ENCODE measurements at places on chromosomes 2 and 18.

GRCh38 chr2:64937687-64938491, 51.3 kb upstream of the SLC1A4 start:
- DNase-seq, result no peak

GRCh38 chr18:44536046-44536445, 144.6 kb upstream of the SETBP1 start:
- DNase-seq, result no peak

DNA sequence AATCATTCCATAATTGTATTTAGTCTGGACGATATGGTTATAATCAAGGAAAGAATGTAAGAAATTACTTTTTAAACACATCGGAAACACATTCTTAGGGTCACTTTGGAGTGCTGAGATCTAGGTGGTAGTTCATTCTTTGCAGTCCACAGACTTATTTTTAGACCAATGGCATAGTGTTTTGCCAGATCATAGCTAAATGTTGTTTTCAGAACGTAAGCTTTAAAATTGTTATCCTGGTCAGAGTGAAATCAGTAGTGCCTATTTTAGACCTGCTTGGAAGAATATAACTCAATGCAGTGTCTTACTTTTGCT, 4.3 kb downstream of the MYL12A start:
- no peak for DNase-seq

- no peak for DNase-seq
These were observed 60.1 kb upstream of the IL1RL1 start for GRCh38 chr2:102251042-102251848.

- DNase-seq, result no peak
These were observed 36.9 kb downstream of the MSH6 start for GRCh38 chr2:47819834-47820233.

DNA sequence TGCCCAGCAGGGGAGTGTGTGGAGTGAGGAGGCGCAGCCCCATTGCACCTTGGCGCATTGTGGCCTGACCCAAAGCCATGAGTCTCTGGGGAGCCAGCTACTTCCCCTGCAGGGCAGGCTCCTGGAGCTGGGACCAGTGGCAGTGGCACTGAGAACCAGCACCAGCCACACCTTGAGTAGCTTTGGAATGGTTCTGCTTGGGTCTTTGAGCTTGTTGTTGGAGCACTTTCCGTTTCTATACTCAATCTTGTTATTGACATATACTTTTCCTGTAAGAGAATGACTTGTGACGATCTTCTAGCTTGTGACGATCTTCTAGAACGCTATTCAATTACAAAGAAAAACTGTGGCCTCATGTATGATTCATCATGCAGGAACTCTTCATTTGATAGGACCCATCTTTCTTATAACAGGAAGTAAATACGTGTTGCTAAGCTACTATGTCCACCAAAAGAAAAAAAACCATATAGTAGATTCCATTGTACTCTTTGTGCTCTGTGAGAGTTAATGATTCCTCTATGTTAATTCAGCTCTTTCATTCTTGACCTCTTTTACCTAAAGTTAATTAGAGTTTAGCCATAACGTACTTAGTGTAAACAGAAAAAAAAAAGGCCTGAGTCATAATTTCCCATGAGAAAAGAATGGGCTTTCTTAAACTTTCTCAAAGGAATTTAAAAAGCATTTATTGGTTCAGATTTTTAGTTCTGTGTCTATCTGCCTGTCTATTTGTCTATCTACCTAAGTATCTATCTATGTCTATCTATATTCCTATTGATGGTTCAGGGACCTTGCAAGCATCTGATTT, 113.1 kb downstream of the GATA6 start:
- peak; percentile 59 for DNase-seq

All from NCI-H774 (cell line).